Osteocyte (in vitro differentiated cells): ENCODE measurements at places on chromosomes 11 and 22. TPM values are rescaled to one million over a fixed set of nuclear protein-coding genes. Genes with fewer than 3 reads are reported as not detected.

The C11orf16 gene
- not detected in 2 replicates for total RNA-seq

The C1QTNF4 gene
- total RNA-seq, result 0.37 and 0.51 TPM in 2 replicates

DNA sequence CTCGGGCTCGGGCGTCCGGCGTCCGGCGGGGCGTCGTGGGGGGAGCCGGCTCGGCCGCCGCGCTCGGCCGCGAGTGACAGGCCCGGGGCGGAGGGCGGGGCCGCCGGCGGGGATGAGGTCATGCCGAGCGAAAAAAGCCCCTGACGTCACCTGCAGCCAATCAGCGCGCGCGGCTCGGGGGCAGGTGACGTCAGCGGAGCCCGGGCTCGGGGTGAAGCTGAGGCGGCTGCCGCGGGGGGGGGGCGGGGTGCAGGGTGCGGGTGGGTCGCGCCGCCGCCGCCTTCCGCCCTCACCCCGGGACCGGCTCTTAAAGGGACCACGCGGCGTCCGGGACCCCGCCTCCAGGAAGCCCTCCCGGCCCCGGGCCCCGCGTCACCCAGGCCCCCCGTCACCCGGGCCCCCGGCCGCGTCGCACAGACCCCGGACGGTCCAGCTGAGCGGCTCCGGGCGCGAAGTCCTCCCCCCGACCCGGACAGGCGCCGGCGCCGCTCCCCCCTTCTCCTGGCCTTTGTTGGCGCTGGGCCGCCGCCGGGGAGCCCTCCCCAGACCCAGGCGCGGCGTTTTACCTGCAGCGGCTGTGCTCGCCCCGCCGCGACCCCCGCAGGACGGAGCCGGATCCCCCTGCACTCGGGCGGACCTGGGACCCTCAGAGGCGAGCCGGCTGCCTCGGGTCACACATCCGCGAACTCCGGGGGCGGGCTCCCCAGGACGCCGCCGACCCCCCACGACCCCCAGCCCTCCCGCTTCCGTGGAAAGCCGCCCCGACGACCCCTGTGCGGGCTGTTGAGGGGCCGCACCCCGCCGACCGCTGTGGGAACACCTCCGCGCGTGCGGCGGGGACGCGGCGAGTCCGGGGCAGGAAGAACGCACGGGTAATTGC is at the start of gene DUSP8:
DUSP8 (minus strand) TSS at position 75 of the 880 bp plus-strand sequence. CDS start 6,445 bp downstream, outside the sequence.
- peaks cover 20% of the 10 kb centered on the region for H3K4me1 ChIP-seq
- H3K27ac ChIP-seq, result no peak within 1 kb of the TSS
- DNase-seq, result peak; percentile 96
- H3K4me3 ChIP-seq, result peak within 1 kb of the TSS; percentile 54

DNA sequence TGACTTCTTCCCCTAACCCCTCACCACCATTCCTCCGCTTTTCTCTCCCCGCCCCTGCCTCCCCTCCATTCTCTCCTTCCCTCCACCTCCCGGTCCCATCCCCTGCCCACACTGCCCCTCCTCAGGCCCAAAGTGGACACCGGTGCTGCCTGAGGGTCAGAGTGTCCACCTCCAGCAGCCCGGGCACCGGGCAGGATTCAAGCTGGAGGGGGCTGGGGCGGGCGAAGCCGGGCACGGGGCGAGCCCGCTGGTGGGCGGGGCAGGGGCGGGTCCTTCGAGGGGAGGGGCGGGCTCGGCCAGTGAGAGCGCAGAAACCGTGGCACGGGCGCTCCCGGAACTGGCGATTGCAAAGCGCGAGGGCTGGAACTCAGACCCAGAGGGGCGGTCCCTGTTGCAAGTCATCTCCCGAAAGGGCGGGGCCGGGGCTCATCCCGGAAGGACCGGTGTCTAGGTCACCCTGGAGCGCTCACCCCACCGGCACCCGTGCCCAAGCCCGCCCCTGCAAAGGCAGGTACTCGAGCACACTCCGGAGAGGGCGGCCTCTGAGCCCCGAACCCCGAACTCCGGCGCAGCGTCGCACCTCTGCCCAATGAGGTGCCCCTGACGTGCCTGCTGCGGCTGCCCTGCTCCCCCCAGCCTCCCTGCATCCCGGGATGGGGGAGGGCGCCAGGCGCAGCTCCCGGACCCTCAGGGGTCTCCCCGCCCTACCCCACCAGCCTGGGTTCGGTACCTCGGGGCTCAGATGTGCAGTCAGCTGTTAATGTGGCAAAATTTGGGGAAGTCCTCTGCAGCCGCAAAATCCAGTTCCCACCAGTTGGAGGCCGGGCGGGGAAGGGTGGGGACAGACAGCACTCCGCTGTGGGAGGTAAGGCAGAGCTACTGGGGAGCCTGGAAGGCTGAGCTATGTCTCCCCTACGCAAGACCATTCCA is 16.5 kb upstream of the CDKN1C start:
- H3K4me3 ChIP-seq, result peak overlapping the region; percentile 73
- H3K27me3 ChIP-seq, result no peaks in the 10 kb centered on the region
- H3K27ac ChIP-seq, result peak overlapping the region; percentile 66
- no peaks in the 10 kb centered on the region for H3K36me3 ChIP-seq
- peaks cover 58% of the 10 kb centered on the region for H3K4me1 ChIP-seq

- H3K27me3 ChIP-seq, result peaks cover 4% of the 10 kb centered on the region
- H3K4me3 ChIP-seq, result no peak overlapping the region
- H3K36me3 ChIP-seq, result no peaks in the 10 kb centered on the region
- no peaks in the 10 kb centered on the region for H3K4me1 ChIP-seq
Measured at GRCh38 chr11:115067471-115067870, 389.1 kb downstream of the NXPE2 start.

DNA sequence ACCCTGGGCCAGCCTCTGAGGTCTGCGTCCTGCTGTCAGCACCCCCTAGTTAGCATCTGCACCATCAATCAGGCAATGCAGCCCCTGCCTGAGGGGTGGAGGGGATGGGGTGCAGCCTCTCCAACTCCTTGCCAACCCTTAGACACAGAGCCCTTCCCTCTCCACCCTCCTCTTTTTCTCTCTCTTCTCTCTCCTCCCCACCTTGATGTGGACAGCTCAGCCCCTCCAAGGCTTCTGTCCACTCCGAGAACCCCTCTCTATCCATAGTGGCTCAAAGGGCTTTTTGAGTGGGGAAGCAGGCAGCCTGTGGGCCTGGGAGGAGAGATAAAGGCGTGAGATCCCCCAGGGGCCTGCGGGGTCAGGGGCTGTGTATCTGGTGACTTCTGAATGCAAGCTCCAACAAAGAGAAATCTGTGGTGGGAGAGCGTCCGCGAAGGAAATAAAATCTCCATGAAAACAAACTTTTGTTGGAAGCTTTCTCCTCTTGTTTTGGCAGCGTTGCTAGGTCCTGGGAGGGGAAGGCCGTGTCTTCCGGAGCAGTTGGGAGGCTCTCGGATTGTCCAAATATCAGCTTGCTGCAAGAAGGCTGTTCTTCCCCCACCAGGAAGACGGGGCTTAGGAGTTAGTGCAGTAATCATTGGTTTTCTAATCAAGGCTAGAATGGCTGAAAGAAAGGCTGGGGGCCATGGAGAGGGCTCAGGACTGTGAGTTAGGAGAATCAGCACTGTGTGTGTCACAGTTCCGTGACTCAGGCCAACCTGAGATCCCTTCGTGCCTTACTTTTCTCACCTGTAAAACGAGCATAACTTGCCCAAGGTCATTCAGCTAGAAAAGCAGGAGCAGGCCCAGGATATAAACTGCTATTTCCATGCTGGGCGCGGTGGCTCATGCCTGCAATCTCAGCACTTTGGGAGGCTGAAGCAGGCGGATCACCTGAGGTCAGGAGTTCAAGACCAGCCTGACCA is 50.3 kb downstream of the PKNOX2 start:
- H3K27me3 ChIP-seq, result no peaks in the 10 kb centered on the region
- H3K4me3 ChIP-seq, result peak overlapping the region; percentile 31
- peaks cover 5% of the 10 kb centered on the region for H3K36me3 ChIP-seq
- no peak for DNase-seq
- peaks cover 65% of the 10 kb centered on the region for H3K4me1 ChIP-seq

DNA sequence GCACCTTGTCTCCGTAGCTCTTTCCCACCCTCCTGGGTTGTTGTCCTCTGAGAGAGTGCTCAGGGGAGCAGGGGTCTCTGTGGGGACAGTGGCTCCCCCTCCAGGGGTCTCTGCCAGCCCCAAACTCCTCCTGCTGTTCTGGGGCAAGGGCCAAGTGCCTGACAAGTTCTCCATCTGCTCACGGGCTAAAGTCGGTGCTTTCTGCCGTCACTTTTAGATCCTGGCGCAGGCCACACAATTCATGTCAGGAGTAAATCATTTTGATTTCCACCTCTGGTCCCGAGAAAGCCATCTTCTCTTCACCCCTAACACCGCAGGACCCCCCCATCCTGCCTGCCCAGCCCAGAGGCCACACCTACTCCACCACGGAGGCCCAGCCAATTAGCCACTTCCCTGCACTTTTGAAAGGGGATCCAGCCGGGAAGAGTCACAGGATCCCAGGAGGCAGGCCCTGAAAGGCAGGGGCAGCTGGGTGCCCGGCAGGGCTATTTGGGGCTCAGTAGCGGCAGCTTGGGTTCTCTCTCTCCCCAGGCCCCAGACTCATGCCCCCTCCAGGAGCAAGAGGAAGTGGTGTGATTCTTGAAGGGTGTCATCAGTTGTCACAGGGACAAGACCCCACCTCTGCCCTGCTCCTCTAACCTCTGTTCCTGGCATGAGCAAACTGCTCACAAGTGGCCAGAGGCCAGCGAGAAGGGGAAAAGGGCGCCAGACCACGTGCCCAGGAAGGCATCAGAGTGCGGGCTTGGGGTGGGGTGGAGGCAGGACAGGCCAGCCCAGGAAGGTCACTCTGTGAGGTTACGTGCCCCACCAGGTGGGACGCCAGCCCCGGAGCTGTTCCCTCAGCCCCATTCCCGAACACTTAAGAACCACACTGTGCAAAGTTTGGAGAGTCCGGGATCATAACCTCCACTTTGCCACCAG is 1.3 kb downstream of the MACROD1 start:
- H3K27me3 ChIP-seq, result no peaks in the 10 kb centered on the region
- no peaks in the 10 kb centered on the region for H3K36me3 ChIP-seq
- H3K4me3 ChIP-seq, result peak overlapping the region; percentile 64

DNA sequence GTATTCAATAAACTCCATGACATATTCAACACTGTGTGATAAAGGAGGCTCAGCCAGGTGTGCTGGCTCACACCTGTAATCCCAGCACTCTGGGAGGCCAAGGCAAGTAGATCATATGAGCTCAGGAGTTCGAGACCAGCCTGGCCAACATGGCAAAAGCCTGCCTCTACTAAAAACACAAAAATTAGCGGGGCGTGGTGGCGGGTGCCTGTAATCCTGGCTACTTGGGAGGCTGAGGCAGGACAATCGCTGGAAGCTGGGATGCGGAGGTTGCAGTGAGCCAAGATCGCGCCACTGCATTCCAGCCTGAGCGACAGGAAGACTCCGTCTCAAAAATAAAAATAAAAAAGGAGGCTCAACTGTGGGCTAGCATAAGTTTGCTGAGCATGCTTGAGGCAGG is 4.1 kb upstream of the SLC25A18 start:
- no peak overlapping the region for H3K27ac ChIP-seq
- H3K27me3 ChIP-seq, result no peaks in the 10 kb centered on the region
- no peaks in the 10 kb centered on the region for H3K36me3 ChIP-seq

GRCh38 chr11:84227970-84228665 is 942.0 kb upstream of the CCDC90B start:
- H3K27me3 ChIP-seq, result no peaks in the 10 kb centered on the region
- H3K36me3 ChIP-seq, result no peaks in the 10 kb centered on the region
- H3K27ac ChIP-seq, result no peak overlapping the region
- H3K4me1 ChIP-seq, result no peaks in the 10 kb centered on the region
- no peak overlapping the region for H3K4me3 ChIP-seq

DNA sequence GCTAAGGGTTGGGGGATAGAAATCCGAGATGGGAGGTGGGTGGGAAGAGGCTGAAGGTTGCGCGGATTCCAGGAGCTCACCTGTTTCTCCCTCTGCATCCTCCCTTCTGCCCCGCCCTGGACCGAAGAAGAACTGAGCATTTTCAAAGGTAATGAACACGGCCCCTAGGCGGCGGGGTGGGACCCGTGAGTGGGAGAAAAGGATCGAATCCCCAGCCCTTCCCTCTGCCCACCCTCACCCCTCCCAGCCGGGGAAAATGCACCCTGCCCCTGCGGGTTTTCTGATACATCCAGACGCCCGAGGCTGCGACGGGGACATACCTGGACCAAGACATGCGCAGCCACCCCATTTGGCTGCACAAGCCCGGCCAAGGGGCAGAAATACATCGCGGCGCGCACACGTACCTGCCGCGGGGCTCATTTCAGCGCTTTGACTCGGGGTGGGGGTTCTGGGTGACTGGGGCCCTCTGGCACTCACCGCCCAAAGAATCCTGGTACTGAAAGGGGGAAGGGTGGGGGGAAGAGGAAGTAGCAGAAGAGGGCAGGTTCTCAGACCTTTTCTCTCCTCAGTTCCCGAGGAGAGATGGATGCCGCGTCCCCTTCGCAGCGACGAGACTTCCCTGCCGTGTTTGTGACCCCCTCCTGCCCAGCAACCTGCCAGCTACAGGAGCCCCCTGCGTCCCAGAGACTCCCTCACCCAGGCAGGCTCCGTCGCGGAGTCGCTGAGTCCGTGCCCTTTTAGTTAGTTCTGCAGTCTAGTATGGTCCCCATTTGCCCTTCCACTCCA is 6.0 kb downstream of the VSIG2 start:
- H3K36me3 ChIP-seq, result no peaks in the 10 kb centered on the region
- H3K27ac ChIP-seq, result no peak overlapping the region
- H3K4me1 ChIP-seq, result peaks cover 9% of the 10 kb centered on the region
- no peak for DNase-seq
- H3K27me3 ChIP-seq, result peaks cover 33% of the 10 kb centered on the region

GRCh38 chr11:64207256-64208085 is 950 bp downstream of the FERMT3 start:
- peak overlapping the region; percentile 80 for H3K27ac ChIP-seq
- H3K4me3 ChIP-seq, result no peak overlapping the region
- DNase-seq, result no peak
- peaks cover 18% of the 10 kb centered on the region for H3K36me3 ChIP-seq
- peaks cover 17% of the 10 kb centered on the region for H3K4me1 ChIP-seq
- no peaks in the 10 kb centered on the region for H3K27me3 ChIP-seq

GRCh38 chr11:99197477-99197876 is 176.7 kb downstream of the CNTN5 start:
- peaks cover 2% of the 10 kb centered on the region for H3K27me3 ChIP-seq
- H3K27ac ChIP-seq, result no peak overlapping the region
- H3K4me3 ChIP-seq, result no peak overlapping the region

GRCh38 chr11:78926633-78927338 is 352.1 kb upstream of the NARS2 start:
- peaks cover 4% of the 10 kb centered on the region for H3K36me3 ChIP-seq
- H3K27ac ChIP-seq, result no peak overlapping the region
- H3K4me3 ChIP-seq, result no peak overlapping the region
- peaks cover 19% of the 10 kb centered on the region for H3K4me1 ChIP-seq
- H3K27me3 ChIP-seq, result no peaks in the 10 kb centered on the region

DNA sequence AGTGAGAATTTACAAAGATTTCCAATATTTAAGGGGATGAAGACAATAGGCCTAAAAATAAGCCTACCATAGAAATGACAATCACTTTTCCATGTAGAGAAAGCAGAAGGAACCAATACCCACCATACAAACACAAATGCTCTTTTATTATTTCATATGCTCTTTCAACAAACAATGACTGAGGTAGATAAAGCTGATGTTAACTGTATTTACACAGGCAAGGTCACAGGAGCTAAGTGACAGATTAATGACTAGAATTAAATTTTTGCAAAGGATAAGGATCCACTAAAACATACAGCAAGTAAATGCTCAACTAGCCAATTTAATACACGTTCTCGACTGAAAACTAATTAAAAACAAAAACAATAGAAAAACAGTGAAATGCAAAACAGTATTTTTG is 34.2 kb downstream of the PICALM start:
- H3K36me3 ChIP-seq, result peaks cover 18% of the 10 kb centered on the region
- H3K27me3 ChIP-seq, result no peaks in the 10 kb centered on the region
- H3K4me3 ChIP-seq, result no peak overlapping the region
- DNase-seq, result no peak
